ENCODE measurements at places on chromosomes 3 and 15. TPM values are rescaled to one million over a fixed set of nuclear protein-coding genes. Genes with fewer than 3 reads are reported as not detected.

RNU5B-1 gene
- not detected for total RNA-seq

WDR93 gene
- total RNA-seq: 0.31 TPM

ITIH1 gene
- total RNA-seq: 0.94 TPM

RAD54L2 gene
- 23.2 TPM for total RNA-seq

REC114 gene
- not detected for total RNA-seq

FBXL2 gene
- total RNA-seq: 70.8 TPM

POLQ gene
- total RNA-seq: 1.7 TPM

NLGN1 gene
- total RNA-seq: 126 TPM
